ENCODE measurements at places on chromosomes 4 and X.

GRCh38 chr4:76434901-76435527 lies at the start of gene SHROOM3:
TSS of gene SHROOM3 (plus strand) at chr4:76435229. CDS start at chr4:76436053, 824 bp downstream.
- DNase-seq: no peak

GRCh38 chrX:53089925-53090324 lies 4.0 kb upstream of the KANTR start:
- no peak for DNase-seq

- no peak for DNase-seq
Measured at GRCh38 chrX:139506333-139506732, 24.2 kb upstream of the F9 start.

DNA sequence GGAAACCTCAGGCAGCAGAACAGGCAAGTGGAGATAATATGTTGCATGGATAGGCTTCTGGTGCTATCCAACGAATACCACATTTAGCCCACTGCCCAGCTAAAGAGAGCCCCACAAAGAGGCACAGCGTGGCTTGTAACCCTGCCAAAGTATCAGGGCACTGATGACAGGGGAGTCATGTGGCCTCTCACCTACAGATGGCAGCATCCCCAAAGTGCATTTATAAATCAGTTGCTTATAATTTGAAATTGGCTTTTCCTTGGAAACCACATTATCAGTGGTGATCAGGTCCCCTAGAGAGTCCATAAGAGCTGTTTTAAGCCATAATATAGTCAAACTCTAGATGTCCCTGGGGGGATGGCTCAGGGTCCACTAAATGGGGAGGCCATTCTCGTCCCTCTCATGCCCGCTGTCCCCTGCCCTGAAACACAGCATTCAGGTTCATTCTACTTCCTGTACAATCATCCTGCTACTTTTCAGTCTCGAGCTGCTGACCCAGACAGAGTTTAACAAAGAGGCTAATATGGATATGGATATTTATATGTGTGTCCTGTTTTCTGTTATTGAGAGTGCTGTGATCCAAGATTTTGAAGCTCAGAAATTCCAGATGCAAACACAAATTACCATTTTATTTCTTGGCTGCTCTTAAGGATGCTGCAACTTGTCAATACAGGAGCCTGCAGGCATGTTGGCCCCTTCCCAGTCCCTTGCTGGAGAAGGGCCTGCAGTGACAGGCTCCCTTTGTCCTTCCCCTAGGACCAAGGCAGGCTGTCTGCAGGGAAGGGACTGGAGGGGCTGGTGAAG lies 28.5 kb downstream of the SRPX start:
- DNase-seq: no peak

- DNase-seq: peak; percentile 92
Measured at GRCh38 chrX:134542485-134542884, 82.5 kb downstream of the HPRT1 start.

GRCh38 chrX:107935200-107935599 lies 47.0 kb downstream of the TEX13B start:
- peak; percentile 52 for DNase-seq

DNA sequence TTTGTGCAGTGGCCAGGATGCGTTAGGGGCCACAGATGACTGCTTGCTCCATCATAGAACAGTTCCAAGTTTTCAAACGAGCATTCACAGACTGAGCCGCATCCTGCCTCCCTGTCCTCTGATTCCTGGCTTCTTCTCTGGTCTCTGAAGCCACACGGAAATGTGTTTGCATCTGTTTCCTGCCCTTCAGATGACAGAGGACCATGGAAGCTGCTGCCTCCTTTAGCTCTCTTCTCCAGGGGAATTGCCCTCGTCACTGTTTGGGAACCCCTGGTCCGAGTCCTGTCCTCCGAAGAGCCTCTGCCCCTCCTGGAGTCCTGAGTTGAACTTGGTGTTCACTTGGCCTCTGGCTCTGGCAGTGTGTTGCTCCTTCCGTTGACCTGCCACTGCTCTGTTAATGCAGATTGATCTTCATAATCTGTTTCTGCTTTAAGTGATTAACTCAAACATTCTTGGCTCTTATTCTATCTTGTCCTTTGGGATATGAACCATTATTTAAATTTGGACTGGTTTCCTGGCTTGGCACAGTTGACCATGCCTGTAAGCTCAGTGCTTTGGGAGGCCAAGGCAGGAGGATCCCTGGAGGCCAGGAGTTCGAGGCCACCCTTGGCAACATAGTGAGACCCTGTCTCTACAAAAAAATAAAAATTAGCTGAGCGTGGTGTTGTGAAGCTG lies 96.0 kb downstream of the PTTG2 start:
- DNase-seq: no peak

GRCh38 chr4:2923141-2923551 lies 40.1 kb downstream of the NOP14 start:
- peak; percentile 22 for DNase-seq

DNA sequence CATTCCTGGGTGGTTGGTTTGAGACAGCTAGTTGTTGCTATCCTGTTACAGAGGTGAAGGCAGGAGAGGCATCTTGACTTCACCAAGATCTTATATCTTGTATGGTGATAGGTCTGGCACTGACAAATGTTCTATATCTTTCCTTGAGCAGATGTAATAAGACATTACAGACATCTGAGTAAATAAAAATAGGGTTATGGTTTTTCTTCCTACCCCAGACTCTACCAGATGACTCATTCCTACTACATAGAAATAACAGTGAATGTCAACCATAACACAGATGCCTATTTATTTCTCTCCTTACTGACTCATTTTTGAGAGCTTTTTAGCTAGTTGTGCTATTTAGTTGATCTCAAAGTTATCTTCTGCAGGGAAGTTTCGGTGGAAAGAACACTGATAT lies 21.9 kb downstream of the HNRNPH2 start:
- peak; percentile 70 for DNase-seq

- DNase-seq: no peak
Measured at GRCh38 chrX:75295641-75296040, 21.8 kb downstream of the UPRT start.

DNA sequence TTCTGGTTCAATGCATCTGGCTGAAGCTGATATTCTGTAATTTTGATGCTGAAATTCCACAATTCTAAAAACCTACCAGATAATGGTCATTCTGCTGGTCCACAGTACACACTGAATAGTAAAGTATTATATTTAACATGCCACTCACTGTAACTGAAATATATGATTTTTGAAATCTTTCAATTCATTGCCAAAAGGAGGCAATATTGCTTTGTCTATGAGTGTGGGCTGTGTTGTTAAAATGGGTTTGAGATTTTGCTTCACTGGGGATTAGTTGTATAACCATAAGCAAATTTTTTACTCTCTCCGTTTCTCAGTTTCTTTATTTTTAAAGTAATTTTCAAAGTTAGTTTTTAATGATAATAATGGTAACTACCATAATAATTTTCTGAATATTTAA lies 1404.1 kb upstream of the IGFBP7 start:
- no peak for DNase-seq

DNA sequence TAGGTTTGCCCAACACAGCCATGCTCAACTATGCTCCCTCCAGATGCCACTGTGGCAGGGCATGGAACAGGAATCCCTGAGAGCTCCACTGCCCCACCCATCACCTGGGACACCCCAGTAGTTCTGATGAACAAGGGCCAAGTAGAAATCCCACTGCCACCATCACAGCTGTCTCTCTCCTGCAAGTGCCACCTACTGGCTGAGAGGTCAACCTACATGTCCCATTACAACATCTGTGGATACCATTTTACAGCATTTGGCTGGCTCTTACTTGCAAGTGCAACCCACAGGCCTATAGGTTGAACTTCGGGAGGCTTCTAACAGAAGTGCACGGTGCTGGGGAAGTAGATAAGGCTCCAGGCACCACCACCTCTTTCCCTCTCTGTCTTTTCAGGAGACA lies 142.5 kb downstream of the CXXC4 start:
- no peak for DNase-seq

DNA sequence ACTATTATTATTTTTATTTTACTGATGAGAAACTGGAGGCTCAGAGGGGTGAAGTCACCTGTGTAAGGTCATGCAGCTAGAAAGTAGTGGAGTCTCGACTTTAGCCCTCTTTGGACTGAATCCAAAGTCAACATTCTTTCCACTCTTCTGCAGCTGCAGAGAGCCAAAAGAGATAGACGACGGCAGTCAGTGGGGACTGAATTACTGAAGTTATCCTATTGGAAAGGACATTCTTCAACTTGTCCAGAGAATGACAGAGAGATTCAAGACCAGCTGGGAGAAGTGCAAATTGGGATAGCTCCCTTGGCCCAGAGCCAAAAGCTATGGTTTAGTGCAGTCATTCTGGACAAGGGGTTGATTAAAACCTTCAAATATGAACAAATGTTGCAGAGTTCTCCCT lies 42.5 kb downstream of the VGLL1 start:
- no peak for DNase-seq

- no peak for DNase-seq
Measured at GRCh38 chrX:139093201-139093600, 381.7 kb upstream of the FGF13 start.

DNA sequence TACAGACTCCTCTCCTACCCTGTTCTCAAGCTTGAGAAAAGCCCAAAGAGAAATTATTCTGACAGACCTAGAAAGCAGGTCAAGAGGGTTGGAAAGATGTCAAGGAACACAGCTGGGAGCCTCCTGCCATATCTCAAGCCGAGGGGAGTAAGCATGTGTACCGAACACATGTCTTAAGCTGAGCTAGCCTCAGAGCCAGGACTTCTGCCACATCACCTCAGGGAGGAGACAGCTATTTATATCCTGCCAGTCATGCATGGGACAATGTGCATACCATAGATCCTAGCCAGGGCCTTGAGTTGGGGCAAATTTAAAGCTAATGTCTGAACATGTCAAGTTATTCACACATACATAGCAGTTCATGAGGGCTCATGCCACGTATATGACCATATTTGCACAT lies 11.8 kb downstream of the TMEM31 start:
- peak; percentile 44 for DNase-seq

DNA sequence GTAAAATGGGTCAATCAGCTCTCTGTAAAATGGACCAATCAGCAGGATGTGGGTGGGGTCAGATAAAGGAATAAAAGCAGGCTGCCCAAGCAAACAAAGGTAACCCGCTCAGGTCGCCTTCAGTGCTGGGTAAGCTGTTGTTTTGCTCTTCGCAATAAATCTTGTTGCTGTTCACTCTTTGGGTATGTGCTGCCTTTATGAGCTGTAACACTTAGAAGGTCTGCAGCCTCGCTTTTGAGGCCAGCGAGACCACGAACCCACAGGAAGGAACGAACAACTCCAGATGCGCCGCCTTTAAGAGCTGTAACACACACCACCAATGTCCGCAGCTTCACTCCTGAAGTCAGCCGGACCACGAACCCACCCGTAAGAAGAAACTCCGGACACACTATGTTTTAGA lies 11.5 kb upstream of the CAMK2D start:
- no peak for DNase-seq

DNA sequence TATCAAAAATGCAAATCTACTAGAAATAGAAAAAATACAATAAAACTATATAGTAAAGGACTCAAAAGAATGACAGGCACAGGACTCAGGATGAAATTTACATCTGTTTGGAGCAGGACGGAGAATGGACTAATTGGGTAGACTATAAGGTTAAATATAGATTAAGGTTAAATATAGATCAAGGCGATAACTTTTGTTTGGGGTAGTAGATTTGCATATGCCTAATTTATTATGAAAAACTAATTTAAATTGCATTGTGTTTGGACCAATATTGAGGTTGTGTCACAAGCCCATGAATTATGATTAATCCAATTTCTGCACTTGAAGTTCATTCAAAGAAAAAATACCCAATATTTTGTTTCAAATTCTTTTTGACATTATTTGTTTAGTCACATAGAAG lies 31.0 kb downstream of the MTHFD2L start:
- no peak for DNase-seq

- peak; percentile 76 for DNase-seq
Measured at GRCh38 chr4:17613761-17614415, 553 bp upstream of the MED28 start.

- DNase-seq: no peak
Measured at GRCh38 chr4:6523251-6523650, 50.8 kb upstream of the PPP2R2C start.

DNA sequence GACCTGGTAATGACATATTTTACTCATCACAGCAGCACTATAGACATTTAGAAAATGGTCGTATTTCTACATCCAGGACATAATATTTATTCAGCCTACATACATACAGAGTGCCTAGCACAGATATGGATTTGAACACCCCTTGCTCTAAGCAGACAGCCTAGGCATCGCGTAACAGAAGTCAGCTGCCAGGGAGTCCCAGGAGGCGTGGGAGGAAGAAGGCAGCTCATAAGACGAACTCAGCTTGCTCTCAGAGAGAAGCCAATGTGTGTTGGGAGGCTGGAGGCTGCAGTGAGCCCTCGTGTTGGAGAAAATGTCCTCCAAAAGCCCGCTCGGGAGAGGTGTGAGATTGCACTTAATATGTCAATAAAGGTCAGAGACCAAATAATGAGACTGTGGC lies 131.6 kb downstream of the BCOR start:
- no peak for DNase-seq

DNA sequence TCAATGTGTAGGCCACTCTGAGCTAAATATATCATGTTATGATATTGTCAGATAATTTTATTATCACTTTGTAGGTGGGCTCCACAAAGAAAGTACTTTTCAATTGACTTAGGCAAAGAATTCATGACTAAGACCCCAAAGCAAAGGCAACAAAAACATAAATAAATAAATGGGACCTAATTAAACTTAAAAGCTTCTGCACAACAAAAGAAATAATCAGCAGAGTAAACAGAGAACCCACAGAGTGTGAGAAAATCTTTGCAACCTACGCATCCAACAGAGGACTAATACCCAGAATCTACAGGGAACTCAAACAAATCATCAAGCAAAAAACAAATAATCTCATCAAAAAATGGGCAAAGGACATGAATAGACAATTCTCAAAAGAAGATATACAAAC lies 15.2 kb upstream of the PDLIM5 start:
- DNase-seq: no peak

- no peak for DNase-seq
Measured at GRCh38 chr4:108361446-108361820, 192.7 kb upstream of the LEF1 start.

DNA sequence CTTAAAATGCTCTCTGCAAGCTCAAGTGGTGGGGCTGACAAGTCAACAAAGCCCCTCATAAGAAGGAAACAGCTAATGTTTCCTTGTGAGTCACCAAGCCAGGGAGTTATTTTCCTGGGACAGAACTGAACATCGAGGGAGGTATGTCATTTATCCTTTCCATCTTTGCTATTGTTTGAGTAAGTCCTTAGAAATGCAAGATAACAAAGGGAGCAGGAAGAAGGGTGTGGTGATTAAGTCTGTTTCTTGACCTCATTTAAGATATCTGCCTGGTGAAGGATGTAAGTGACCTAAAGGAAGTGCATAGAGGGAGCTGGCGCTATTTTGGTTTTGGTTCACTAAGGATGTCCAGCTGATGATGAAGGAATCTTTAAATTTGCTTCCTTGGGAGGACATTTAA lies 39.9 kb downstream of the ATG4A start:
- peak; percentile 1 for DNase-seq

DNA sequence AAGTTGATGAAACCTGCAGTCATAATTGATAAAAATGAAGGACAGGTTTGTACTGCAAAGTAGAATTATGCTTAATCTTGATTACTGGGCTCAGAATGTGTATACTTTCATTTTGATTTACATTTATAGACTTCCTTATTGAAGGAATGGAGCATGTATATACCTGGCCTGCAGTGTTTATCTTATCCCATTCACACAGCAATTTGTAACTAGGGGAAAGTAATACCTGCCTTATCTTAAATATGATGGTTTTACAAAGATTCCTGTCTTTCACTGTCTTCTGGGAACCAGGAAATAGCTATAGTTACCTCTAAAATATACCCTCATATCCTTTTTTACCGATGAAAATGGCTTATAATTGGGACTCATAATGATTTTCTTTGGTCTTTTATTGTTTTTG lies 29.7 kb downstream of the ADD1 start:
- DNase-seq: no peak
